ENCODE measurements at places on chromosomes 5 and 9.
A peak's percentile ranks its signal among the peaks of the same experiment; 100 is the strongest.

GRCh38 chr9:137878146-137878941 lies 762 bp downstream of the CACNA1B start:
- DNase-seq: no peak

GRCh38 chr5:131475541-131475941 lies 159.5 kb downstream of the RAPGEF6 start:
- DNase-seq: no peak

GRCh38 chr9:109862452-109862851 lies 82.5 kb downstream of the PALM2AKAP2 start:
- DNase-seq: no peak

DNA sequence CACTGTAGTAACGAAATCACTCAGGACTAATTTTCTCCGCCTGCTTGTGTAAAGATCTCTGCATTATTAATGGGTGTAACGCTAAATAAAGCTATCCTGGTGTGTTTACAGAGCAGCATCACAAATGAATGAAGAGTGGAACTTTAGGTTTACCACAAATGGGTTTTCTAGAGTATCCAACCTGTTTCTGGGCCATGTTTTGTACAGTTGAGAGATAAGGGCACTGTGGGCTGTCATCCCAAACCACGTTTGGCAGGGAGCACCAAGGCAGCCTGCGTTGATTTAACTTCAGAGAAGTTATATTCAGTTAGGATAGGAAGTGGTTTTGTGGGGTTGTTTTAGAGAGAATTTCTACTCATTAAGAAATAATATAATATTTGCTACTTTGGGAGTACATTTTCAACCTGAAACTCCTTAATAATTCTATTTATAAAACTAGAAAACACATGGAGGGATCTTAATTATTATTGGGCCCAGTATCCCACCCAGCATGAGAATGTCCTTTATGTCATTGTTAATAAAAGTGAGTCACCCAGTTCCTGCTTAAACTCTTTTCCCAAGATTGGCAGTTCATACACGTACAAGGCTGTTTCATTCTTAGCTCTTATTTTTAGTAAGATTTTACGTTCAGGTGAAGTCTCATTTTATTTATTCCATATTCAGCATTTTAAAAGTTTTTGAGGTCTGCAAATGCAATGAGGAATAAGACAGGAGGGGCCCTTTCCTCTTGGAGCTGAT lies 8.0 kb downstream of the KCNN2 start:
- DNase-seq: no peak

DNA sequence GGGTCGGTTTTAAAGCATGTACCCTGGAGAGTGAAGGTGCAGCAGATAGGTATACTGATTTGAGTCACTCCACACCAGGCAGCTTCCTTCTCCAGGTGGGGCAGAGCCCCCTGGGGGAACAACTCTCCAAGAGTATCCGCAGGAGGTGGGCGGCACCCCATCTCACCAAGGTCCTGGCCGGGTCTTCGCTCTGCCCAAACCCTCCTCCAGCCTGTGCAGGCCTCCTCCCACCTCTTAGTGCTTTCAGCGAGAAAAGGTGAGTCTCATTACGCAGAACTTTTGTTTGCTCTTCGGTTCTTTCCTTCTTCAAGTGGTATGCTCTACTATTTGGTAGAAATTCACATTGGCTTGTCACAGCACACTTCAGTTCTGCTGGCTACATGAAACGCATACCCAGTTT lies 13.7 kb downstream of the SPACA9 start:
- DNase-seq: no peak

GRCh38 chr5:102700916-102701315 lies 54.2 kb upstream of the PAM start:
- no peak for DNase-seq

DNA sequence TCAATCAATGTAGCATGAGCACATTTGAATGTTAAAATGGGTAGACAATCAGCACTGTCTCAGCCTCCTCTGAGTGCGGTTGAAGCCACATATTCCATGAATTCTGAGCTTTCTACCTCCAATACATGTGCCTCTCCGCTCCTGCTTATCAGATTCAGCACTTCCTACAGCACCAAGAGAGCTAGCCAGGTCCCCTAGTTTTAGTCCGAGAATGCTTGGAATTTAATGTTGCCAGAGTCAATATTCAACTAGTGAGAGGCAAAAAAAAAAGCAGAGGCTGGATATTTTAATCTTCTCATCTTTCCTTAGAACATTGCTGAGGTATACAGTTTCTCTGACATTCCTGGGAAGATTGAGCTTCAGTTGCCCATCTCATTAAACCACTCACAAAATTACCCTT lies 1979.1 kb upstream of the CDH9 start:
- no peak for DNase-seq

- DNase-seq: no peak
Observed at GRCh38 chr9:95807326-95807947, 68.1 kb upstream of the ERCC6L2 start.

DNA sequence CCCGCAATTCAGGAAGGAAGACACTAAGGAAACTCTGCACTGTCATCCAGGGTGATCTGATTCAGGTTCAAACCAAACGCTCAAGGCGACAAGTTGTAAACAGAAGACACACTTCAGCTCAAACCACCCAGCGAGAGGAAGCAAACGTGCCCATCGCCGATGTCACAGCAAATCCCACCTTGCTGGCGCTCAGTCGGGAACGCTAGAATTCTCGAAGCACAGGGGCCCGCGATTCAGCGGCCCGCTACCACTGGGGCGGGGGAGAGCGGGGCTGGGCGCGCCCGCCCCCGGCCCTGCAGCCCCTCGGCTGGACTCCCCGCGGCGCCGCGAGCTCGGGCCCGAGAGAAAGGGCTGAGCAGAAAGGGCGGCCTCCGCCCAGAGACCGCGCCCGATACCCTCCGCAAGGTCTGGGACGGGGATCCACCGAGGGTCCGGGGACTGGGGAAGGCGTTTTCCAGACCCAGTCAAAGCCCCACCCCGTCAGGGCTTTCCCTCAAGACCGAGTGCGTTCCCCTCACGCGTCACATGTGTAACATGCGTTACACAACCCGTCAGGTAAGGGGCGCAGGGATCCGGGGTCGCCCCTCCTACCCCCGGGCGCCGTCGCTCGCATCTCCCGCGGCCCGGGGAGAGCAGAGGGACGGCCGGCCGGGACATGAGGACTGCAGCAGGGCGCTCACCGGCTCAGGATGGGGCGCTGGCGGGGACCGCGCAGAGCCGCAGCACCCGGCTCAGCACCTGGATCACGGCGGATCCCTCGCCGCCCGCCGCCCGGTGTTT lies 469 bp downstream of the AGTPBP1 start:
- peak; percentile 71 for DNase-seq

DNA sequence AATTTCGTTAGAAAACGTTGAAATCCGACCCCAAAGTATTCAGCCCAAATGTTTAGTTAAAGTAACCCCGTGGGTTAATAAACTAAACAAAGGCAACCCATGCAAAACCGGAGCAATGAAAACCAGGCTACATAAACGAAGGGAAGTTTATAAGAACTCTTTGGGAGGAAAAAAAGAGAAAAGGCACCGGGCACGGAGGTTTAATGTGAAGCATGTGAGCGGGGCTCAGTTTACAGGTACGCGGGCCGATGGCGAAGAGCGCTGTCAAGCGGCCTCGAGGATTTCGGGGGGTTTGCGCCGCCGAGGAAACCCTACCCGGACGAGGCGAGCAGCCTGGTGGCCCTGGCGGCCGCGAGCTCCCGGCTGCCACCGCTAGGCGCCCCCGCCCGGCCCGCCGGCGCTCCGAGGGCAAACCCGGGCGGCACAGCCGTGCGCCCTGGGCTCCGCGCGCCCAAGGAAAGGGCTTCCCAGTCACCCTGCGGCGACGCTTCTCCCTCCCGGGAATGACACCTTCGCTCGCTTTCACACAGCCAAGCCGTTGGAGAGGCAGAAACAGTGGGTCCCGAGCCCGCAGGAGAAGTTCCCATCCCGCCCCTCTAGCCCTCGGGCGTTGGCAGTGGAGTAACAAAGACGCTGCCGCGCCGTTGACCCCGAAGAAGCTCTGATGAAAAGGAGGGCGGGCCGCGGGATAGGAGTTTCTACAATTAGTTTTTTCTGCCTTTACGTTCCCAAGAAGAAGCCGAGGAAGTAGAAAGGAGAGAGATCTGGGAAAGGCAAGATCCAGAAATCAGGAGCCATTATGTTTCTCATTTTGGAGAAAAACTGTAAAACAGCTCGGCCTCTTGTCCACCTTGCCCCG lies 126.0 kb downstream of the TMEM174 start:
- no peak for DNase-seq

DNA sequence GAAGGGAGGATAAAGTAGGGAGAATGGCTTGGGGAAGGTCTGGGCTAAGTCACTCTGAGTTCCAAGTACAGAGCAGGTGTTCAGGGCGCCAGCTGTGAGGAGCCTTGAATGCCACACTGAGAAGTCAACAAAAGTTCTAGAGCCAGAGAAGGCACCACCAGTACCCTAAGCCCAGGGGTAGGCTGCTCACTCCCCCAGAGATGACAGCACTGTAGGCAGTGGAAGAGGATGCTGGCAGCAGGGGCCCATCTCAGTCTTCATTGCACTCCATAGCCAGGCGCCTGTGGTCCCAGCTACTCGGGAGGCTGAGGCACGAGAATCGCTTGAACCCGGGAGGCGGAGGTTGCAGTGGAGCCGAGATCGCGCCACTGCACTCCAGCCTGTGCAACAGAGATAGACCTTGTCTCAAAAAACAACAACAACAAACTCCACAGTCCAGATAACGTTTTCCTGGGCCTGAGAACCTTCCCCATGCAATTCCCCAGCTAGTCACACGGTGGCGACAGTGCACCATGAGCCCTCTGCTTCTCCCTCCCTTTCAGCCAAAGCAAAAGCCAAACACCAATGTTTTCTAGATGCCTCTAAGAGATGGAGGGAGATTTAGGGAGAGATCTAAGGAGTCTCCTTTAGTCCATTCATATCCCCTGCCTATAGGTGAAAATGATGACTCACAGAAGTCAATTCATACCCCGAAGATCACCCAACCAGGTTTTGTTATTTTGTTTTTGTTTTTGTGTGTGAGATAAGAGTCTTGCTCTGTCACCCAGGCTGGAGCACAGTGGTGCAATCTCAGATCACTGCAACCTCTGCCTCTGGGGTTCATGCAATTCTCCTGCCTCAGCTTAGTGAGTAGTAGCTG lies 19.8 kb upstream of the NSD1 start:
- DNase-seq: peak; percentile 88

DNA sequence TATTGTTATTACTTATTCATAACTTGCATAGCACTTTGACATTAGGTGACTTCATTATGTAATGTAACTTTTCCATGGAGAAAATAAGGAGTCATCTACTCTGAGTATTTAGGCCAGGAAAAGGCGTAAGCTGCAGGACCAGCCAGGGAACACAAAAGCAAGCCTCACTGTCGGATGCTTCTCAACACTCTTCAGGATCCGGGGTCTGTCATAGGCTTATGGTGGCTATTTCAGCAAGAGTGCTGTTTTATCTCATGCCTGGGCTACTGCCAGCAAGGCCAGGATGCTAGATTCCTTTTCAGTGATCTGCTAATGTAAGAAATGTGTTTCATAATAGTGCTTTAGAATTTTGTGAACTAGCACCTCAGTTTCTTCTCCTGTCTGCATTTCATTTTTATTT lies 162.4 kb downstream of the CHSY3 start:
- DNase-seq: no peak

DNA sequence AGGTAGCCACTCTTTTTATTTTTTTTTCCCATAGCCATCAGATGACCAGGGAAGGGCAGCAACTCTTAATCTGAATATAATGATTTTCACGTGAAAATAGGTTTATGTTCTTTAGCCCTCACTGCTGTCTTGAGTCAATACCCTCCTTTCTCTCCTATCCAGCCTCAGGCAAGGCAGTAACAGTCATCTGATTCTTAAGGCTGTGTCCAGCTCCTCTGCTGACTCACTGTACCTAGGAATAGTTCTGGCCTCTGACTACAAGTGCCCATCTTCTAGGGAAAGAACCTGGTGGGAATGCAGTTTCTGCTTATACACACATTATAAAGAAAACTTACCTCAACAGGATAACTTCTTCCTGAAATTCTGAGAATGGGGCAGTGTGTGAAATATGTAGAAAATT lies 30.7 kb downstream of the DHX29 start:
- DNase-seq: no peak

- DNase-seq: no peak
Observed at GRCh38 chr5:93462916-93463315, 118.1 kb downstream of the NR2F1-AS1 start.

Data from left forelimb (tissue), 1 donor.